ENCODE measurements at places on chromosomes 3 and 15.

GRCh38 chr3:154235330-154235729 is 89.0 kb downstream of the DHX36 start:
- no peak for DNase-seq

GRCh38 chr15:58247855-58248842 is 110.0 kb downstream of the AQP9 start:
- no peak for DNase-seq

GRCh38 chr3:13894807-13895154 is 14.9 kb upstream of the WNT7A start:
- DNase-seq, result no peak

DNA sequence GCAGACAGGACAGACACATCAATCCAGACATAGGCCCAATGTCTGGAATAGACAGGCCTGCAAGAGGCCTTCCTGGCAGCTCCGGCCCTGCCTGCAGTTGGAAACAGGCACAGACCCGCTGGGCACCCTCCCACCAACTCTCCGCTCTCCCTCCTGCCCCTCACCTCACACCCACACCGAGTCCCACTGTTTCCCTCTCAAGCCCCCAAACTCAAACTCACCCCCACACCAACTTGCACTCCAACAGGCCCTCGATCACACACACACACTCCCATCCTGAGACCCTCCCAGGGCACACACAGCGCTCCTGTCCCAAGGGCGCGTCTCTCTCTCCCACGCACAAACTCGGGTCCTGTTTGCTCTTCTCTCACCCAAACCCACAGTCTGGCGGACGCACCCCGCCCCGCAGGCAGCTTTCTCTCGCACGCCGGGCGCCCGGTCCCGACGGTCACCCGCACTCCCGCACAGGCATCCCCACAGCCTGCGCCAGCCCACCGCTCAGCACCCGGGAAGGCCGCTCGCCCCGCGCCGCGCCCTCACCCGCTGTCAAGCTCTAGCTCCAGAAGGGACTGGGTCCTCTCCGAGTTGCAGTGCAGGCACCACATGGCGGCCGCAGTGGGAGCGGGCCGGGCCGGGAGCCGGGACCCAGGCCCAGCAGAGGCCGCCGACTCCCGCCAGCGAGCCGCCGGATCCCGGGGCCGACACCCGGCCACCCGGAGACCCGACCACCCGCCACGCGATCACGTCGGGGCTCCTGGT is 106.2 kb downstream of the IQSEC1 start:
- DNase-seq, result no peak

- DNase-seq, result no peak
These were observed 71.3 kb upstream of the VEPH1 start for GRCh38 chr3:157574531-157574930.

All from NCI-H460 (cell line).